ENCODE measurements at places on chromosomes 6 and 20.

DNA sequence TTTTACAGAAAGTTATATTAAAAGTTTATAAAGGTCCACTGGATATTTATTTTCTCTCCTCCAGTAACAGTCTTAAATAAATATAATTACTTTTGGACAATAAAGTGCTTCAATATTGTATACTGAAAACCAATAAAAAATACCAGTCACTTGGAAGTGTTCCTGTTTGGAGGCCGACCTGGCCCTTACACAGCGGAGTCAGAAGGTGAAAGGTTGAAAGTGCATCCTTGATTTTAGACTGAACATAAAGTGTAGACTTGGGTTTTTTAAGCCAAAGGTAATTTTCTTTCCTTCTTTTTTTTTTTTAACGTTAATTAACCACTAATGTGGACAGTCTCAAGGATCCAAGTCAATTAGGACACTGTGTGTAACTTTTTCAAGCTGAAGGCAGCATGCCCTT is 152.3 kb upstream of the TBX18 start:
- no peak for DNase-seq

DNA sequence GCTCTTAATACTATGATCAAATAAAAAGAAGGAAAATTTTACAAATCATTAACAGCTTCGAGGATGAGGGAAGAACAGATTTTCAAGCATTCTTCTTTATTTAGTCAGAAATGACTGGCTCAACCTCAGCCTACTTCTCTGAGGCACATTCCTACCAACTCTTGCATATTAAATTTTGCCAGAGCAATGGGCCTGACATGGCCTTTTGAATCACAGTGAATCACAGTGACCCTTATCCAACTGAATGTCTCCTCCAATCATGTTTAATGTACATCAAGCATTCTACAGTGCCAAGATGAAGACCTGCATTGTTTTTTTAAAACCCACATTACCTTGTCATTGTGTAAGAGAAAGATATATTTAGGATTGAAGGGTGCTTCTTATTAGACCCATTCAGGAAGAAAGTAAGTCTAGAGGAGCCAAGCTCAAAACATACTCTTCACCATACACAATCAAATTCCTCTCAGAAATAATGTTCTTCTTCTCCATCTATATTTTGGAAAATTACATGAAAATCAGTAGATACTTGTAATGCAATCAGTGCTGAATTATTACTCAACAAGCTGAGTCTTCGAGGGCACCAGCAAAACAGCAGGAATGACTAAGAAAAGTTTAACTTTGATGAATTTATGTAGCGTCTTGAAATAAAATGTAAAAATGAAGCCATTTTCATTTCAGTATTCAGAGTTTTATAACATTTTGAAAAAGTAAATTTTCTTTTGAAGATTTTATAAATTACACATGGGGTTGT is 44.1 kb upstream of the MOXD1 start:
- no peak for DNase-seq

GRCh38 chr6:33665957-33666356 is 44.8 kb downstream of the ITPR3 start:
- no peak for DNase-seq

DNA sequence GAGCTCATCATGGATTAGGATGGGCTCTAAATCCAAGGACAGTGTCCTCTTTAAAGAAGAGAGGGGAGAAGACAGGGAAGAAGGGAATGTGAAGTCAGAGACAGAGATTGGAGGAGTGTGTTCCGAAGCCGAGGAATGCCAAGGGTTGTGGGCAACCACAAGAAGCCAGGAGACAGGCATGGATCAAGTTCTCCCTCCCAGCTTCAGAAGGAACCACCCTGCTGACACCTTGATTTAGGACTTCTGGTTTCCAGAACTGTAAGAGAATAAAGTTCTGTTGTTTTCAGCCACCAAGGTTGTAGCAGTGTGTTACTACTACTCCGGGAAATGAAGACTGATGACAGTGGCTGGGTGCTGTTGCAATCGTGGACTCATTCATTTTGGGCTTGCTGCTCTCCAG is 120.1 kb downstream of the RPS12 start:
- no peak for DNase-seq

- no peak for DNase-seq
These were observed 113.0 kb upstream of the TFAP2D start for GRCh38 chr6:50600280-50600679.

GRCh38 chr6:28543651-28544610 is 18.2 kb downstream of the GPX5 start:
- DNase-seq: no peak

DNA sequence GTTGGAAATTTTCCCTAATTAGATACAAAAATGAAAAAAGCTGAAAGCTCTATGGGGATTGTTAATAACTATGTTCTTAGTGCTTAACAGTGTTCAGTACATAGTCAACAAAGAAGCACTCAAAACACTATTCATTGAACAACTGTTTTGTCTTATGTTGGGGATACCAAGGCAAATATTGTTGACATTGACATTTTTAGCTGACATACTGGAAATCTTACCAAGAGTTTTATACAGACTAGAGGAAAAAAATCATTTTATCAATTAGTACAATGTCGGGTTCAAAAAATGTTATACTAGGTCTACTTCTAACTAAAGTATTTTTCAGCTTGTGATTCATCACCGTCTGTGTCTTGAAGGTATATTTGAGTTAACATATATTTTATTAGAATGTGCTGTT is 40.2 kb downstream of the KLHL31 start:
- DNase-seq: no peak

DNA sequence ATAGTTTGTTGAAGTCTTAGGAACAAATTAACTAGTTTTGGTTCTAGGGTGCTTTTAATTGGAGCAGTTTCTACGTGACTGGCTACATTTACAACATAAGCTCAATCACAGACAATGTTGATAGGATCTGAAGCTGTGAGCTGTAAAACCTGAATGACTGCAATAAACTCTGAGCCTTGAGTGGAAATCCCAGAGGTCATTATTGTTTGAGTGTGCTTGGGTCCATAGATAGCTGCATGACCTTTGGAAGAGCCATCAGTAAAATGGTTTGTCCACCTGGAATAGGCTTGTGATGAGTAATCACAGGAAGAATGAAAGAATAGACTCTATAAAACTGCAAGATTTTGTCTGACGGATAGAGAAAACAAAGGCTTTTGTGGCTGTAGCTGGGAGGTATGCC is 26.7 kb downstream of the HLA-DRB1 start:
- no peak for DNase-seq
